PC-9 (cell line): ENCODE measurements at places on chromosomes 3 and 15. TPM values are rescaled to one million over a fixed set of nuclear protein-coding genes. Genes with fewer than 3 reads are reported as not detected.

WDR93 gene
- 1.1 and 1.8 TPM in 2 replicates for total RNA-seq

UNC13C gene
- total RNA-seq = not detected in 2 replicates

DNA sequence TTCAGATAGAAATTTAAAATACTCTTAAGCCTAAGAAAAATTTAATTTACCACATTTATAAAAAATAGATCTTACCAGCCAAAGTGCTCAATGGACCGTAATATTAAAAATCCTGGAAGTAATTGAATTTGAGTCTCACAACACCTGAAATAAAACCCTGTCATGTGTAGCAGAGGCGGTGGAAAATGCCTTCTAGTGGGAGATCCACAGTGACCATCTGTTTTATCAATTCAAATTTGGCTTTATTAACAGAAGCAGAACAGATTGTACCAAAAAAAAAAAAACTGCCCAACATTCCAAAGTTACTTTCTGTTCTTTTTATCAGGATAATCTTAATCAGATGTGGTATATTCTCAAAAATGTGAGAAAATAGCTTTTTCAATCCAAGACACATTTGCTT is 71.7 kb downstream of the DMXL2 start:
- no peak for DNase-seq

DNA sequence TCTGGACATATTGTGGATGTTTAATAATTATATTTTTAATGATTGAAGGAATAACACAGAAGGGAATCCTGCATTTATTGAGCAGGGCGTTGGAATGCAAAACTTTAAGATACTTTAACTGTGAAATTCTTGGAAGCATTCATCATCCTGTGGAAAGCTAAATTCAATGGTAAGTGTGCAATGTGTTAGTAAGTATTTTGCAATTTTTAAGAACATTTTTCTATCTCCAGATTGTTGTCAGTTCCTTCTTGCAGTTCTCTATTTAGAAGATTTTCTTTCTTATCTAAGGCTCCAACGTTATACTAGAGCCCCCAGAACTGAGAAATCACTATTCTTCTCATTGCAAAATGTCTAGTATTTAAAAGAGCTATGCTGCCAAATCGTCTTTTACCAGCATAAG is 132.2 kb upstream of the TSC22D2 start:
- no peak for DNase-seq

DNA sequence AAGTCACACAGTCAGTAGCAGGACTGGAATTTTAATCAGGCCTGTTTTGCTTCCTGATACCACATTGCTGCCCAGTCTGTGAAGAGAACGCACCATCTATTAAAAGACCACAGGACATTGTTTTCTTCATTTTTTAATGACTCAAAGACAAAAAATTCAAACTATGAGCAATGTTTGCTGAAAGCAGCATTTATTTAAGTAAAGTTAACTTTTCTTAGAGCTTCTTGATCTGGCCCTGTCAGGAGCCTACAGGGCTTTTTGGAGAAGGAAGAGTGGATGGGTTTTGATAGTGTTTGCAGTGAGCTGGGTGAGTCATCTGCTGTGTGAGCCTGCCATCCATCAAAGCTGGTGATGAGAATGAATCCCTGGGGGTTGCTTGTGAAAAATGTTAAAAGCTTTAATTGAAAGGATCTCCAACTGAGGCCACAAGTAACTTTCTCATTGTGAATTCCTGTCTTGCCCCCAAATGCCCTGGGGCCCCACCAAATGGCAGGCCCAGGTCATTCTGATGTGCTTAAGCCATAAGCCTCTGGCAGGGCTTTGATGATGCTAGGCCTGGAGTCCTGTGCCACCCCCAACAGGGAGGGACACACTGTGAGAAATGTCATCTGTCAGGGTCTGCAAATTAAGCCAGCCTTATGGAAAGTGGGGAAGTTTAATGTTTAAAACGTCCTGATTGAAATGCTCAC is 136.2 kb upstream of the PFN2 start:
- no peak for DNase-seq

- no peak for DNase-seq
These were observed 211.0 kb upstream of the LMCD1 start for GRCh38 chr3:8290611-8291010.

DNA sequence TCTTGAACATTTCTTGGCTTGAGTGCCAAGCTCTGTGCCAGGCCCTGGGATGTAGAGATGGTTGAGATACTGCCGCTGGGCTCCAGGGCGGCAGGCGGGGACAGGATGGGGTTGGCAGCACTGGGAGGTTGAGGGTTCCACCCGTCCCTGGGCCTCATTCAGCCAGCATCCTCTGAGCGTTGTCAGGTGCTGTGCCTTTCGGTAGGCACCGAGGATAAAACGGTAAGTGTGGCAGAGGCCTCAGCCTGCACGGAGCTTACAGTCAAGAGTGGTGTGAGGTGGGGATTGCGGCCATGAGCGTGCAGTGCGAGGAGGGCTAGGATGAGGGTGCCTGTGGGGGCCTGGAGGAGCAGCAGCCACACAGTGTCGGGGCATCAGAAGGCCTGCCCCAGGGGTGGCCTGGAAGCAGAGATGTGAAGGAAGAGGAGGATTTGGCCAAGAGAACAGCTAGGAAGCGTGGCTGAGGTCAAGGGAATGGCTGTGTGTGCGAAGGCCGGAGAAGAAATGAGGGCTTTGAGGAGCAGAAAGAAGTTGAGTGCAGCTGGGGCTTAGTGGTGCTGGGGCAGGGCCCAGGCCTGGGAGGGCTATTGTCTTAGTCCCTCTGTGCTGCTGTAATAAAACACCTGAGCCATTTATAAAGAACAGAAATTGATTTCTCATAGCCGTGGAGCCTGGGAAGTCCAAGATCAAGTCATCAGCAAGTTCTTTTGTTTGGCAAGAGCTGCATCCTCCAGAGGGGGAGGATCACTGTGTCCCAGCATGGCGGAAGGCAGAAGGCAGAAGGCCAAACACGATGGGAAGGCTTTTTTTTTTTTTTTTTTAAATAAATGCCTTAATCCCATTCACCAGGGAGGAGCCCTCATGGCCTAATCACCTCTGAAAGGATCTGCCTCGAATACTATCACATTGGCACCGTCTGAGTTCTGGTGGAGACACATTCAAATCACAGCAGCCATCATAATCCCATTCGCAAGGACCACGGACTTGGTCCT is 22.7 kb downstream of the CORO2B start:
- no peak for DNase-seq
